NCI-H1436 treated with DMSO at 0.1 percent for 48 hours (cell line): ENCODE measurements at places on chromosomes 16 and 17.

DNA sequence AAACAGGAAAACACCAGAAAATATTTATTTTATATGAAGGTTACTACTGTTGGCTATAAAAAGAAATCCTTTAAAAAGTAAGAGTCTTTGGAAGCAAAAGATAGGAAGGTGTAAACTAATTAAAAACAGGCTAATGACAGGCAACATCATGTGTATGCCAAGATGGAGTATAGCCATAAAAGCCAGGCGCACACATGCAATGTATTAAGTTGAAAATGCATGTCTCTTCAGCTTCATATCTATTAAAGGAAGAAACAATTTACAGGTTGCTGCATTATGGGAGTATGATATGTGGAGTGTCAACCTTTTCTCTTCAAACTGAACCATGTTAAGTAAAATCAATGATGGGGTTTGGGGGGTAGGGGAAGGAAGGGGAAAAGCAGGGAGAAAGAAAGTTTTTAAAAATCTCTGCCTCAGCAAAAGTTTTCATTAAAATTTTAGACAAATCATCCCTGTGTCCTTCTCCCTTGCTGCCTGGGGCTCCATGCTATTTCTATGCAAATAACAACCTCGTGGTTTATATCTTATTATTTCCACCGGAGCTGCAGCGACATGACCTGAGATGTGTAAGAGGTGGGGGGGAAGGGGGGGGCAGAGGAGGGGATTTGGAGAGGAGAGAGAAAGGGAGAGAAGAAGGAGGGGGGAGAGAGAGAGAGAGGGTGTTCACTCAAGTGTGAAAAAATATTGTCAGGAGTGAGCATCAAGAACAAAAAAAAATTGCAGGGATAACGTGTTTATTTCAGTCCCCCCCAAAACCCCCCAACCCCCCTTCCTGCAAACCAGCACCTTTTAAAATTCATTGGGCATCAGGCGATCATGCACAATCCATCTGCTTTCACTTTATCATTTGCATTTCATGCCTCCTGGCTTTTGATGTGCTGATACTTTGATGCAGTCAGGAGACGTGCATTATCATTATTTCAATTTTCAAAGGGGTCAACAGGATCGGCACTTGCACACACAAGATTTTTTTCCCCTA lies 197.6 kb downstream of the AATF start:
- no peak for DNase-seq

DNA sequence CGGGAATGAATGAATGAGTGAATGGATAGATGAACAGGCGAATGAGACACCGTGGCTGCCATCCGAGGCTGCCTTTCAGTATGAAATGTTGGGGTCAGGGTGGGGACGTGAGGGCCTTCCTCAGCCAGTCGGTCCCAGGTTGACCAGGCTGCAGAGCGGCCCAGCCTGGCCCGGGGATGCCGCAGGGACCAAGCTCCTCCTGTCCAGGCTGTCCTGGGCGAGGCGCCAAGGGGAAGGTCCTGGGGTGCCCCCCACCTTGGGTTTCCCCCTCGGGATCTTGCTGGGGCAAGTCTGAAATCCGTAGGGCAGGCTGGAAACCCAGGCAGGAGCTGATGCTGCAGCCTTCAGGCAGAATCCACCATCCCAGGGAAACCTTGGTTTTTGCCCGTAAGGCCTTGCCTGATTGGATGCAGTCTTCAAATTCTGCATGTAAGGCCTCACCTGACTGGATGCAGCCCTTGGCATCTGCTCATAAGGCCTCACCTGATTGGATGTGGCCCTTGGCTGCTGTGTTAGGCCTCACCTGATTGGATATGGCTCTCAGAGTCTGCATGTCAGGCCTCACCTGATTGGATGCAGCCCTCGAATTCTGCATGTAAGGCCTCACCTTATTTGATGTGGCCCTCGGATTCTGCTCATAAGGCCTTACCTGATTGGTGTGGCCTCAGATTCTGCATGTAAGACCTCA lies 61.7 kb upstream of the ZNF469 start:
- no peak for DNase-seq

GRCh38 chr16:62018301-62019060 lies 17.8 kb downstream of the CDH8 start:
- no peak for DNase-seq

DNA sequence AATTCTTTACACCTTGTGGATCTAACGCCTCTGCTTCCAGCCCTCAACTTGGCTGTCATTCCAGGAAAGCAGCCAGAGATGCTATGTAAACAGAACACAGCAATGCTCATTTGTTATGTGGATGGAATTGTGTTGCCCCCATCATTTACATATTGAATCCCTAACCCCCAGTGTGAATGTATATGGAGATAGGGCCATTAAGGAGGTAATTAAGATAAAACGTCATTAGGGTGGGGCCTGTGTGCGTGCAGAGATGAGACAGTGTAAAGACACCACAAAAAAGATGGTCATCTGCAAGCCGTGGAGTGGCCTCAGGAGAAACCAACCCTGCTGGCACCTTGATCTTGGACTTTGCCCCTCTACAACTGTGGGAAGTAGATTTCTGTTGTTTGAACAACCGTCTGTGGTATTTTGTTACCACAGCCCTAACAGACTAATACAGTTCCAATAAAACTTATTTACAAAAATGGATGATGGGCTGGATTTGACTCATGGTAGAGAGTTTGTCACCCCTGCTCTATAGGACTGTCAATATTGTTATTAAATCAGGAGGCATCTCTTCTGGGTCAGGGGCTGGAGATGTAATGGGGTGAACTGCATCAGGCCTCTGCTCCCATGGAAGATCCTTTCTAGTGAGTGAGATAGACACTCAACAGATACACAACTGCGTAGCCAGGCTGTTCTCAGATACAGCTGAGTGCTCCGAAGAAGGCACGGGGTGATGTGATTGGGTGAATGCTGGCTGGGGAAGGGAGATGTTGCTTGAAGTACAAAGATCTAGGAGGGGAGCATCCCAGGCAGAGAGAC lies 339.0 kb downstream of the SNX29 start:
- no peak for DNase-seq
